ENCODE measurements at places on chromosomes 2 and 18.

- DNase-seq = no peak
These were observed 77.2 kb downstream of the CD28 start for GRCh38 chr2:203783496-203784203.

DNA sequence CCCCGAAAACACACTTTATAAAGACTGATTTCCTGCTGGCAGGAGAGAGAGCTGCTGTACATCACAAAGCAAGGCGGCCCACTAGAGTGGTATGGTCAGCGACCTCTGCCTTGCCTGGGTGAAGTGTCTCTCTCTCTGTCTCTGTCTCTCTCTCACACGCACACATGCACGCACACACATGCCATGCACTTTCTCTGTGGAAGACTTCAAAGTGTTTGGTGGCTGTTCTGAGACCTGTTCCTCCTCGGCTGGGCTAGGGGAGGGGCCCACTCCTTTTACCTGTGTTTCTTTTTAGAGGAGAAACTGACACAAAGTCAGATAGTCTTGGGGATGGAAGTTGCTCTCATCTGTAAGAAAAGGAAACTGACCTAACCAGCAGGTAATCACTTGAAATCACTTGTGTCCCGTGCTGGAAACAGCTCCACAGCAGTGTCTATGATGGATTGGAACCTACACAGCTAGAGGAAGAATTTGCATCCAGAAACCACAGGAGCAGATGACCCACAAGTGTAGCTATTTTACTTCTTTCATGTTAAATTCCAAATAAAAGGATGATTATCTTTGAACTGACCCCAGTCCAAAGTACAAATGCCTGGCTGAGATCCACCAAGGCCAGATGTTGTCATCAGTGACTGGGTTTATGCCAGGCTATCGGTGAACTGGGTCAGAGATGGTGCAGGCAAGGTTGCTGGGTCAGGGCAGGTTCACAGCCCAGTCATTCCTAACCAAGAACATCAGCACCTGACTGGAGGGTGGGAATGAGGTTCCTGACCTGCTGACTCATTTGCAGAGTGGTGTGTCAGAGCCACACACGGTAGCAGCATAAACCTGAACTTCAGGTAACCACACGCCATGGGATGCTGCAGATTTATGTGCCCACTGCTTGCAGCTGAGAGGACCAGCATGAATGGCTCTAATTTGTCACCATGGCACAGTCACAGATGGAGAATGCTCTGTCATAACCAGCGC lies 63.0 kb downstream of the NPAS2 start:
- DNase-seq = no peak

GRCh38 chr2:223921204-223921603 lies 23.9 kb downstream of the WDFY1 start:
- no peak for DNase-seq

DNA sequence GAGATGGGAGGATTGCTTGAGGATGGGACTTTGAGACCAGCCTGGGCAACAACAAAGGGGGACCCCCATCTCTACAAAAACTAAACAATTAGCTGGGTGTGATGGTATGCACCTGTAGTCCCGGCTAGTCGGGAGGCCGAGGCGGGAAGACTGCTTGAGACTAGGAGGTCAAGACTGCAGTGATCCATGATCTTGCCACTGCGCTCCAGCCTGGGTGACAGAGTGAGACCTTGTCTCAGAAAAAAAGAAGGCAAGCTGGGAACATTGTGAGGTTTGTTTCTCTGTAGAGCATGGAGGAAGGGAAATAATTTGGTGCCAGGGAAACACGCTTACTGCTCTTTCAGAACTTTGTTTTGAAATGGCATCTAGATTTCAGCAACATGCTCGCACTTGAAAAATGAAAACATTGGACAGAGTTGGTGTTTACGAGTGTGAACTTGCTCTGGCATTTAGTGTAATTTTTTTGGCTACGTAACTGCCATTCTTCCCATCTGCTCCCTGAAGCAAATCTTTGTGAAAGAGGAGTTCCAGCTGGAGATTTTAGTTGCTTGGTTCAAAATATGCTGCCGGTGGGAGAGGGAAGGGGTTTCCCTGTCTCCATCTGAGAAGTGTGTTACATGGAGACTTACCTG lies 125.6 kb upstream of the DLX2 start:
- no peak for DNase-seq

GRCh38 chr18:63562284-63562683 lies 20.1 kb downstream of the SERPINB12 start:
- DNase-seq = no peak

DNA sequence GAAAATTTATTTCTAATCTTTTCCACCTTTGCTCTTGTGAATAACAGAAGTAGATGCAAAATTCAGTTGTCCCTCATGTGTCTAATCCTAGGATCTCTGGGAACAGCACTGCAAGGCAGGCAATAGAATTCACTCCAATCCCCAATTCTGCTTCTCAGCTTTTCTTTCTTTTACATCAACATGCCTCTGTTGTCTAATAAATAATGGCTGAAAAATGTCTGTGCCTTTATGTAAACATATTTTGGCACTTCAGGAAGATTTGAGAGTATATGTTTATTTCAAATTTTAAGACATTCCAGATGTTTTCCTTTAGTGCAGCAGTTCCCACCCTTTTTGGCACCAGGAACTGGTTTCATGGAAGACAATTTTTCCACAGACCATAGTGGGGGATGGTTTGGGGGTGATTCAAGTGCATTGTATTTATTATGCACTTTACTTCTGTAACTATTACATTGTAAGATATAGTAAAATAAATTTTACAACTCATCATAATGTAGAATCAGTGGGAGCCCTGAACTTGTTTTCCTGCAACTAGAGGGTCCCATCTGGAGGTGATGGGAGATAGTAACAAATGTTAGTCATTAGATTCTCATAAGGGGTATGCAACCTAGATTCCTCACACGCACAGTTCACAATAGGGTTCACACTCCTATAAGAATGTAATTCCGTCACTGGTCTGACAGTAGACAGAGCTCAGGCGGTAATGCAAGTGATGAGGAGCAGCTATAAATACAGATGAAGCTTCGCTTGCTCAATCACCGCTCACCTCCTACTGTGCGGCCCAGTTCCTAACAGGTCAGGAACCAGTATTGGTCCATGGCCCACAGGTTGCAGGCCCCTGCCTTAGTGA lies 590.3 kb upstream of the CNTNAP5 start:
- DNase-seq = no peak

DNA sequence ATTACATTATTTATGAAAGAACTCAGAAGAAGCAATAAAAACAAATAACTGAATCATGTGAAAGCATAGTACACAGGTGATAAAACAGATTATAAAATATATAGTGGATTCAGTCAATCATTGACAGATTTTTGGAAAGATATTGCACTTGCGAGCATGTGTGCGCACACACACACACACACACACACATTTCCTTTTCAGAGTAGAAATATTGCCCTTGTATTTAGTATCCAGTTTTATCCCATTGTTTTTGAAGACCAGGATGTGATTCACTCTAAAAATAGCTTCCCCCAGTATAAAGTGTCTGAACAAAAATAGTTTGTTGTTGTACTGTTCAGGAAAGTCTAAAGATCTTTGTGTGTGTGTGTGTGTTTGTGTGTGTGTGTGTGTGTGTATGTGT lies 145.5 kb downstream of the CALCRL start:
- DNase-seq = no peak

- no peak for DNase-seq
These were observed 118.4 kb downstream of the PID1 start for GRCh38 chr2:229152674-229153073.

DNA sequence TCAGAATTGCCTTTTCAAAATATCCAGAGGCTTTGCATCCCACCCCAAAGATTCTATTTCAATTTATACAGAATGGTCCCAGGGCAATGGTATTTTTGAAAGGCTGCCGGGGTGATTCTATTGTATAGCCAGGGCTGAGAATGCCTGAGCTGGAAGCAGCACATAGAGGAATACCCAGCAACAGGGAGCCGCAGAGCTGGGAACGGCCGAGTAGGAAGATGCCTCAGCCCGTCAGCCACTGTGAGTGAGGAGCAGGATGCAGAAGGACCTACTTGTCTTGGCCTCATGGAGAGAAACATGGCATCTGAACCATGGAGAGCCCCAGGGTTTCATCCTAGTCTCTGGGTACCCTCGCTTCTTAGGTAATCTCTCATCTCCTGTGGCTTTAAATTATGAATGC lies 170.8 kb upstream of the FHL2 start:
- DNase-seq = no peak

DNA sequence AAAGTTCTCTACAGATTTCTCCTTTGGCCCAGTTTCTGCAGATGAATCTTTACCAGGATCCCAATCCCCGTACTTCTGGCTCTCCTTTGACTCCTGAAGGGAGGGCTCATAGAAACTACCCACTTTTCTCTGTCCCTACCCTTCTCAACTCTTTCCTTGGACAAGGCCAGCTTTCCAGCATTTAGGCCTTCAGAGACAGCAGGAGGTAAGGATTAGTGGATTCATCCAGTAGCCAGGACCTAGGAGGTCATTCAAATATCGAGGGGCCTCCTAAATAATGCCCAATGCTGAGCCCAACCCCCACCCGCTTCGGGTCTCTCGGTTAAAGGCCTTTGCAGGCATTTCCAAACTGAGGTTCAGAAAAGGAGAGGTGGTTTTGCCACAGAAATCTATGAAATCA lies 4.8 kb upstream of the ZNF532 start:
- DNase-seq = no peak

- no peak for DNase-seq
These were observed 14.3 kb downstream of the KCNG2 start for GRCh38 chr18:79812052-79812451.

GRCh38 chr2:53188851-53189510 lies 578.6 kb upstream of the CHAC2 start:
- no peak for DNase-seq

DNA sequence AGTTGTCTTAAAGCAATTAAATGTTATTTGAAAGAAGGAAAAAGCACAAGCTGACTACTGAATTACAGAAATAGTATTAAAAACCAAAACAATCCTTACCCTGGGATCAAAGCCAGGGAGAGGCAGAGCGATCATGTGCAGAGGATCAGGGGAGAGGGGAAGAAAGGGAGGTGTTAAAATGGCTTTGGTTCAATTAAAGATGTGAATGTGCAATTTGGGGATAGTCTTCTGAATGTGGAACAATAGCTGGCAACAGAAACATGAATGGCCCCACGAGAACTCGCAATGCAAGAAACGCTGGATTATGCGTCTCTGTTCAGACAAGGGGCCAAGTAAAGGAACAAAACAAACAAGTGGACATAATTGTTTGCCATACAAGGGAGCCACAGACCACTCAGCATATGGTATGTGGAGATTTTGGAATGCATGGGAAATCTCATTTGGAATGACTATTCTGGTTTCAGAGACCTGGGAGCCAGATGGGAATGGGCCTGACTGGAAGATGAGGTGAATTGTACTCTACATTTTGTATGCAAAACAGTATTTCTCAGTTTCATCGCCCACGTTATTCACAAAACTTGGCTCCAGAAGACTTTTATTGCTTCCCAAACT lies 155.4 kb downstream of the SLC4A3 start:
- DNase-seq = no peak

DNA sequence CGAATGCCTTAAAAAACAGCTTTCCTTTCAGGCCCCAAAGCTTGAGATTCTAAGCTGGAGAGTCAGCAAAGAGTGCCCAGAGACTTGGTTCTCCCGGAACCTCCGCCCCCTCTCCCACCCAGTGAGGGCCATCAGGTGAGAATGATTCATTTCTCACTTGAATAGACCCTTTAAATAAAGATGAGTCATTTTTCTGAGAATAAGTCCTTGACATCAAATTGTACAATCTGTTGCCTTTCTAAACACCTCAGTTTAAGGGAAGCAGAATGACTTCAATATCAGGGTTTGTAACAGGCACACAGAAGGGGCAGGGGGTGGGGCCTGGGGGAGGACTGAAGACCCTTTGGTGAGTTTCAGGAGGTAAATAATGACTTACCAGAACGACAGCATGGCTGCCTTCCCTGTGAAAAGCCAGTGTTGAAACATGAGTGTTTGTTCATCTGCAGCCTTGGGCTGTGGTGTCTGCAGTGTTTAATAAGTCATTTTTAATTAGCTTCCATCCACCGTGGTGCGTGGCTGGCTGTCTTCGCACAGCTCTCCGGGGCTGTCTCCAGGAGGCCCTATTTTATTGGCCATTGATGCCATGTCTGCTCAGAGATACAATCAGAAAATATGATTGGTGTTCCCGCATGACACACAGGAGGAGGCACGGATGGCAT lies 134.9 kb upstream of the ZNF236 start:
- no peak for DNase-seq

GRCh38 chr2:168997118-168997521 lies 34.0 kb downstream of the ABCB11 start:
- no peak for DNase-seq

GRCh38 chr18:38930881-38931753 lies 1365.5 kb upstream of the CELF4 start:
- DNase-seq = no peak

DNA sequence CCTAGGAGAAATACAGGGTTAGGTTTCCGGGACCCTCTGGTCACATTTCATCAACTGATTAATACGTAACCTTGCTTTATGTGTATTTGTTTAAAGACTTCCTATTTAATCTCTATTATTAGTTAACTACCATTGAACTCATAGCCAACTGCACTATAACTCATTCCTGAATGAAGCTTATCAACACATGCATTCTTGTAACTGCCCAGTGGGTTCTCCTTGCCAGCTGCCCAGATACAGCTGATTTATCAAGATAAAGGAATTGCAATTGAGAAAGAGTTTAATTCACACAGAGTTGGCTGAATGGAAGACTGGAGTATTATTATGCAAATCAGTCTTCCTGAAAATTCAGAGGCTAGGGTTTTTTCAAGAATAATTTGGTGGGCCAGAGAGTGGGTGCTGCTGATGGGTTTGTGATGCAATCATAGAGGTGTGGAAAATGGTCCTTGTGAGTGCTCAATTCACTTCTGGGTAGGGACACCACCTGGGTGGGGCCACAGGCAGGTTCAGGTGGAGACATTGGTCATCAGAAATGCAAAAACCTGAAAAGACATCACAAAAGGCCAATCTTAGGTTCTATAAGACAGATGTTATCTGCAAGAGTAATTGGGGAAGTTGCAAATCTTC lies 21.1 kb upstream of the NOSTRIN start:
- DNase-seq = no peak

DNA sequence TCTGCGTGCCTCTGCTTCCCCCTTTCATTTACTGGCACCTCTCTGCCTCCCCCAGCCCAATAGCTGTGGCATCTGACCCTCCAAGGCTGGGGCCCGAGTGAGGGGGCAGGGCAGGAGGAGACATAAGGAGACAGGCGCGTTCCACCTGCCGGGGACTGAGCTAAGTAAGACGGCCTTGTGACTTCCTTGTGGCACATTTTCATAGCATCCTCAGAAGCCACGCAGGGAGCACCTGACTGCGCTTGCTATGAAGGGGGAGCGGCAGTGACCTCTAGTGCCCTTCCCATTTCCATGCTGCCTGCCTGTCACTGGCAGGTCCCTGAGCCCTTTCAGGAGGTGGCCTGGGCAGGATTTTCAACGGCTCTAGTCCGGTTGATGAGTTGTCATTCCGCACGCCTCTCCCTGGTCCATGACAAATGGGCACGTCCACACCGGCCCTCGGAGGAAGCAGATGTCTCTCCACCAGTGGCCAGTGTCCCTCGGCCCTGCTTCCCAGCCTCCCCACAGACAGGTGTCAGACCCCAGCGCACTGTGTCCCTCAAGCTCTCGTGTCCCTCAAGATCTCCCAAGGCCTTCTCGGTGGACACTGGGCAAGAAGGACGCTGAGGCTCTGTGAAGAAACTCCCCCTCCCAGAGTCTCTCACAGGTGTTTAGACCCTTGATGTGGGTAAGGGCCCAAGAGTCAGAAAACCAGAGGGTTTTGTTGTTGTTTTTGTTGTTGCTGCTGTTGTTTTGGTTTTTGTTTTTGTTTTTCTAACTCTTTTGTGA lies 42.7 kb downstream of the CYP26B1 start:
- DNase-seq = no peak

All from H54 (cell line).